ENCODE measurements at places on chromosomes 13 and 19. TPM values are rescaled to one million over a fixed set of nuclear protein-coding genes. Genes with fewer than 3 reads are reported as not detected.

Gene AP1M2
- polyA plus RNA-seq = not detected

DNA sequence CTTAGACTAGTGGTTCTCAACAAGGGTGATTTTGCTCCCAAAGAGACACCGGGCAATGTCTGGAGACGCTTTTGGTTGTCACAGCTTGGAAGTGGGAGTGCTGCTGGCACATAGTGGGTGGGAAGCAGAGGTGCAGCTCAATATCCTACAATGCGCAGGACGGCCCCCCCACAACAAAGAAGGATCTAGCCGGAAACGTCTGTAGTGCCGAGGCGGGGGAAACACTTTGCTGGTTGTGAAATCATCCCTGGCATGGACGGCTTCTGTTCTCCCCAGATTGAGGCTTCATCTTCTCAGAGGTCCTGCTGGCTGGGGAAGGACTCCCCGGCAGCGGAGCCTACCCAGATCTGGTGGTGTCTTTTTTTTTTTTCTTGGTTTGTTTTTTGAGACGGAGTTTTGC is 13.4 kb upstream of the SYT5 start:
- no peak for DNase-seq

GRCh38 chr13:96621634-96622183 is 372.6 kb downstream of the OXGR1 start:
- no peak for DNase-seq

- DNase-seq = no peak
Observed at GRCh38 chr13:38970380-38971051, 20.1 kb downstream of the STOML3 start.

Gene KISS1R
- polyA plus RNA-seq = not detected

GRCh38 chr19:55041627-55042343 is 3.7 kb upstream of the GP6 start:
- no peak for DNase-seq

GRCh38 chr13:42078128-42078808 is 29.8 kb downstream of the DGKH start:
- no peak for DNase-seq

All from heart left ventricle (tissue), 16 donors.